ENCODE measurements at places on chromosomes 2 and 18. TPM values are rescaled to one million over a fixed set of nuclear protein-coding genes. Genes with fewer than 3 reads are reported as not detected.
A peak's percentile ranks its signal among the peaks of the same experiment; 100 is the strongest.

- no peak for DNase-seq
- H3K27ac ChIP-seq, result no peak overlapping the region
- peaks cover 6% of the 10 kb centered on the region for H3K4me1 ChIP-seq
- H3K27me3 ChIP-seq, result no peaks in the 10 kb centered on the region
Measured at GRCh38 chr2:168371273-168372019, 84.6 kb upstream of the CERS6 start.

DNA sequence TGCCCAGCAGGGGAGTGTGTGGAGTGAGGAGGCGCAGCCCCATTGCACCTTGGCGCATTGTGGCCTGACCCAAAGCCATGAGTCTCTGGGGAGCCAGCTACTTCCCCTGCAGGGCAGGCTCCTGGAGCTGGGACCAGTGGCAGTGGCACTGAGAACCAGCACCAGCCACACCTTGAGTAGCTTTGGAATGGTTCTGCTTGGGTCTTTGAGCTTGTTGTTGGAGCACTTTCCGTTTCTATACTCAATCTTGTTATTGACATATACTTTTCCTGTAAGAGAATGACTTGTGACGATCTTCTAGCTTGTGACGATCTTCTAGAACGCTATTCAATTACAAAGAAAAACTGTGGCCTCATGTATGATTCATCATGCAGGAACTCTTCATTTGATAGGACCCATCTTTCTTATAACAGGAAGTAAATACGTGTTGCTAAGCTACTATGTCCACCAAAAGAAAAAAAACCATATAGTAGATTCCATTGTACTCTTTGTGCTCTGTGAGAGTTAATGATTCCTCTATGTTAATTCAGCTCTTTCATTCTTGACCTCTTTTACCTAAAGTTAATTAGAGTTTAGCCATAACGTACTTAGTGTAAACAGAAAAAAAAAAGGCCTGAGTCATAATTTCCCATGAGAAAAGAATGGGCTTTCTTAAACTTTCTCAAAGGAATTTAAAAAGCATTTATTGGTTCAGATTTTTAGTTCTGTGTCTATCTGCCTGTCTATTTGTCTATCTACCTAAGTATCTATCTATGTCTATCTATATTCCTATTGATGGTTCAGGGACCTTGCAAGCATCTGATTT is 113.1 kb downstream of the GATA6 start:
- peak; percentile 10 for DNase-seq
- peaks cover 1% of the 10 kb centered on the region for H3K36me3 ChIP-seq
- H3K27me3 ChIP-seq, result no peaks in the 10 kb centered on the region
- H3K4me3 ChIP-seq, result peak overlapping the region; percentile 39
- no peaks in the 10 kb centered on the region for H3K4me1 ChIP-seq

GRCh38 chr2:86105969-86106945 is at the start of gene PTCD3:
Gene PTCD3, plus strand, starts transcription at chr2:86106235. Its CDS starts 13 bp downstream, at chr2:86106248.
- H3K4me3 ChIP-seq, result peak within 1 kb of the TSS; percentile 92
- peaks cover 71% of the 10 kb centered on the region for H3K4me1 ChIP-seq
- H3K27me3 ChIP-seq, result no peaks in the 10 kb centered on the region
- H3K36me3 ChIP-seq, result peaks cover 36% of the 10 kb centered on the region

The CFAP53 gene
- 0.97 TPM for total RNA-seq

The REG3G gene
- not detected for total RNA-seq

GRCh38 chr2:71060871-71061270 is 7.6 kb upstream of the NAGK start:
- H3K36me3 ChIP-seq, result no peaks in the 10 kb centered on the region
- no peak for DNase-seq
- H3K27me3 ChIP-seq, result peaks cover 8% of the 10 kb centered on the region
- H3K4me3 ChIP-seq, result no peak overlapping the region

DNA sequence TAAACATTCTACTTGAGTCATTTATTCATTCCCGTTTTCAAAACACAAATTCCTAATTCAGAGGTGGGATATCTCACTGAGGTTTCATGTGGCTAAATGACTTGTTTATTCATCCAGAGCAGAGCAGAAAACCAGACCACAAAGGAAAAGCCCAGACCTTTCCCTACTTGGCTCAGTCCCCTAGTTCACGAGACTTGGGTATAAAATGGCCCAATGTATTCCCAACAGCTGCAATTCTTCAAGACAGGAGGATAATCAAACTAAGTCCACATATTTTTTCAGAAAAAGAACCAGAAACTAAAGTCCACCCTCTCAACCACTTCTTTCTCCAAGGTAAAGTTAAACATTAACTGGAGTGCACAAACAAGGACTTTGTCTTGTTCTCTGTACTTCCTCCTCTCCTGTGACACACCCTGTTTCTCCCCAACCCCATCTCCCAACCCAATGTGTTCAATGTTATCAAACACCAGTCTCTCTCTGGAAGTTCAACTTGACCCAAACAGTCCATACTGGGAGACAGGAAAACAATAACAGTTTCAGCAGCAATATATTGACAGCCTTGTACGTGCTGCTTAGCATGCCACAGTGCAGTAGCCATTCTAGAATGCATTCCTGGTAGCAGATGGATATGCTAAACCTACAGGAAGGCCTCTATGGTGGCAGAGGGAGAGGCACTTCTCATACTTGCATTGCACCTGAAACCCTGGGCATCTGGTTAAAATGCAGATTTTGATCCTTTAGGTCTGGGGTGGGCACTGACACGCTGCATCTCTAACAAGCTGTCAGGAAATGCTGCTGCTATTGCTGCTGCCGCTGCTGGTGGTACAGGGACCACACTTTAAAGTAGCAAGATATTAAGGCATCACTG is 110.7 kb downstream of the INO80D start:
- H3K36me3 ChIP-seq, result no peaks in the 10 kb centered on the region
- no peak overlapping the region for H3K4me3 ChIP-seq
- H3K27ac ChIP-seq, result no peak overlapping the region
- H3K4me1 ChIP-seq, result no peaks in the 10 kb centered on the region
- no peak for DNase-seq

The CIDEA gene
- total RNA-seq, result not detected

DNA sequence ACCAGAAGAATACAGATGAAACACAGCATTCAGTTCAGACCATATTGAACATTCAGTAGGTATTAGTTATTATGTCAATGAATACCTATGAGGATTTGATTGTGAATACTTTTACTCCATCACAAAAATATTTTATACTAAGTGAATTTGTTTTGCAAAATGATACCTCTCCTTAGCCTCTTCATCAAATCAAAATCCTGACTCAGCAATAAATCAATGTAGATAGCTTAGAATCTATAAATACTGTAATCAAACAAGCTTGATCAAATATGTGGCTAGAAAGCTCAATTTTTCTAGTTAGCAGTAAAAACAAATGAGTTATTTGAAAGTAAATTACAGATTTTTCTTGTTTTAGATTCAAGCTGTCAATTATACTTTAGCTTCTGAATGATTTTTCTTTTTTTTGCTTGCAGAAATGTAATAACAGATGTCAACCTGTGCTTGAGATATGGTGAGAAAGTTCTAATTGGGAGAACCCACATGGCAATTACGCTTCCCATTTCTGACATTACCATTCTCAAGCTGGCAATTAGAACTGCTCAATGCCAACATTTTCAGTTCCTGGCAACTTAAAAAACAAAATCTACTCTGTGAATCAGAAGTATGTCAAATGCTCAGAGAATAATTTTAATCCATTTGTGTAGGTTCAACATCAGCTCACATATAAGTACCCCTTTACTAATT is 109.6 kb downstream of the PRELID3A start:
- no peaks in the 10 kb centered on the region for H3K4me1 ChIP-seq
- no peak overlapping the region for H3K27ac ChIP-seq
- H3K4me3 ChIP-seq, result no peak overlapping the region
- H3K27me3 ChIP-seq, result no peaks in the 10 kb centered on the region
- H3K36me3 ChIP-seq, result no peaks in the 10 kb centered on the region
- no peak for DNase-seq

GRCh38 chr2:108586631-108587030 is 52.4 kb downstream of the LIMS1 start:
- no peaks in the 10 kb centered on the region for H3K27me3 ChIP-seq
- peaks cover 53% of the 10 kb centered on the region for H3K4me1 ChIP-seq
- H3K27ac ChIP-seq, result no peak overlapping the region
- DNase-seq, result no peak
- no peaks in the 10 kb centered on the region for H3K36me3 ChIP-seq
- no peak overlapping the region for H3K4me3 ChIP-seq

DNA sequence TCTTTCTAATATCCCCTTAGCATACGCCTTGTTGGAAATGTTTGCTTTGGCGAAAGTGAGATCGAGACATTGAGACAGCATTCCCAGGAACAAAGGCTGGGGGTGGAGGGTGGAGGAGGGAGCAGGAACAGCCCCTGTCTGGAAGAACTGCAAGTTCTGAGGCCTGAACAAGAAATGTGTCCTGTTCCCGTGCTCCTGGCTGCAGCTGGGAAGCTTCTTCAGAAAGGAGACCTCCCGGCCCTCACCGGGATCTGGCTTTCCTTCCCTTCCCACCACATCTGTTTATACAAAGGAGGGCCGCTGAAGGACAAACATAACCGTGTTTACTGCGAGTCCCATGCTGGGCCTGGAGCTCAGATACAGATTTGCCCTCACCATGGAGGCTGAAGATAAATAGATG is 35.9 kb downstream of the AFF3 start:
- H3K27me3 ChIP-seq, result peaks cover 23% of the 10 kb centered on the region
- DNase-seq, result no peak
- H3K4me1 ChIP-seq, result peaks cover 6% of the 10 kb centered on the region
- no peak overlapping the region for H3K4me3 ChIP-seq
- no peak overlapping the region for H3K27ac ChIP-seq

DNA sequence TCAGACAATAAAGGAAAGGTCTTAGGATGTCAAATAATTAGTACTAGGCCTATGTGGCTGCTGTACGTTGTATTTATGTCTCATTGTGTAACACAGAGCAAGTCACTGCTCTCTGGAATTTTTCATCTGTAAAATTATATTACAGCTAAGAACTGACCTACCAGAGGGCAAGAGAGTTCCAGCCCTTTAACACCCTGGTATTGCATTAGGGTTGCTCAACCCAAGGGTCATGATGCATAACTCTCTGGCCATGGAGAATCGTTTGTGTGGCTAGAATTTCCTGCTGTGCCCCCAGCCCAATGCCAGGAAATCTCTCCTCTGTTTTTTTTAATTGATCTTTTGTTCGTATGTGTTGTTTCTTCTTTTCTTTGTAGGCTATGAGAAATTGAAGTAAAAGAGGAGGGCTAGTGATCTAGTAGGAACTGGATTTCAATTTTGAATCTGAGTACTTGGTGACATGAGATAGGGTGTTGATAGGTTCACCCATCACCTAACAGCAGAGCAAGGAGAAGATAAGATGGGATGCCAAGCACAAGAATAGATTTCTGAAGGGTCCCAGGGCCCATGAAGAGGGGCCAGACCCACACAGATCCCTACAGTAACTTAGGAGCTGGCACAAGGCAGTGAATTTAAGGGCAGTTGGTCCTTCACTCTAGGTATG is 571.2 kb upstream of the TNP1 start:
- no peak for DNase-seq
- no peaks in the 10 kb centered on the region for H3K36me3 ChIP-seq
- H3K27ac ChIP-seq, result no peak overlapping the region
- peaks cover 11% of the 10 kb centered on the region for H3K4me1 ChIP-seq
- no peaks in the 10 kb centered on the region for H3K27me3 ChIP-seq

The CASP10 gene
- 17.4 TPM for total RNA-seq

DNA sequence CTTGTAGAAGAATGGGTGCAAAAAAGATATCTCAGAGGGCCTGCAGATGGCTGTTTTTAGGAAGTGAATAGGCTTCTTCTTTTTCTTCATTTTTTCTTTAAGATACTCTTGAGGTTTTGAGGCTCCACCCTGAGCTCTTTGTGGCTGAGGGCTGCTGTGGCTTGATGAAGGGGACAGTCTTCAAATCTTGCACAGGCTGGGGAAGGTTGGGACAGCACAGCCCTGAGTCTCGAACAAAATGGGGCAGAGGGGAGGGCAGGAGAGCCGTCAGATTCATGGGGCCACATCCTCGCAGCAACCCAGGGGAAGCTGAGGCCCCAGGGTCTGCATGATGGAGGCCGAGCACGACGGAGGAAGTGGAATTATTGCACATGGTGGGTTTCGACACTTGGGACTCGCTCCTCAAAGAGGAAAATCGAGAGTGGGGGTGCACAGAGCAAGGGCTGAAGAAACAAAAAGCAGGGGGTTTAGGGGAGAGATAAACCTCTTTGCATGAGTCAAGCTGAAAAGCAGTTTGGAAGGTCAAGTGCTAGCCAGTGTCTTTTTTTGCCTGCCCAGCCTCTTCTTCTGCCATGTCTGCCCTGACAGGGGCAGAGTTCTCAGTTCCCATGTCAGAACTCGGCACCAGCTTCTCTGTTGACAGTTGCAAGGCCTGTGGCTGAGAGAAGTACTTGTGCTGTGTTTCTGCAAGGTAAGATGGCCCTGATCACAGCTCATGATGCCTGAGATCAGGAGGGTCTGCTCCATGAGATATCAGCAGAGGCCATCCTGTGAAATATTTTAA is 19.5 kb downstream of the INPP4A start:
- H3K27me3 ChIP-seq, result no peaks in the 10 kb centered on the region
- peaks cover 3% of the 10 kb centered on the region for H3K36me3 ChIP-seq
- no peak for DNase-seq
- H3K4me3 ChIP-seq, result peak overlapping the region; percentile 79
- H3K27ac ChIP-seq, result peak overlapping the region; percentile 66

DNA sequence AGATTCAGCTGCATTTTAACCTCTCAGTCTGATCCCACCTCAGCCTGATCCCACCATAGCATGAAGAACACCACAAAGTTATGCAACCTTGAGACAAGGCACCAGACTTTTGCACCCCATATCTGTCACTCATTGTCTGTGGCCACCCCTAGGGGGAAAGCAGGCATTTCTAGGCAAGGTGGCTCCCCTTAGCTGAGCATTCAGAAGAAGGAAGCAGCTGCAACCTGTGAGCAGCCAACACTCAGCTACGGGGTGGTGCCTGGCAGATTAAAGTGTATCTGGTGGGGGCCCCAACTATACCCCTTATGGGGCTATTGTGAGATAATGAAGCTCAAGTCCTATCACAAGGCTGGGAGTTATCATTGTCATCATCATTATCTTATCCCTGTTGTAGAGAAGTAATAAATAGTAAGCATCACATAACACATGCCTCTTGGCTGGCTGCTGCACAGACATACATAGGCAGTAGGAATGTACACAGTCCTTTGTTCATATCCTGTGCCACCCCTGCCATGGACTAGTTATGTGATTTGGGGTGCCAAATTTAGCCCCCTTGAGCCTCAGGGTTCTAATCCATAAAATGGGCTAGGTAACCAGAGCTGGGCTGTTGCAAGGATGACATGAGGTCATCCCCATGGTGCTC is 20.6 kb upstream of the TMEM163 start:
- no peaks in the 10 kb centered on the region for H3K36me3 ChIP-seq
- DNase-seq, result no peak
- H3K27ac ChIP-seq, result no peak overlapping the region
- H3K4me1 ChIP-seq, result no peaks in the 10 kb centered on the region
- H3K27me3 ChIP-seq, result peaks cover 12% of the 10 kb centered on the region

DNA sequence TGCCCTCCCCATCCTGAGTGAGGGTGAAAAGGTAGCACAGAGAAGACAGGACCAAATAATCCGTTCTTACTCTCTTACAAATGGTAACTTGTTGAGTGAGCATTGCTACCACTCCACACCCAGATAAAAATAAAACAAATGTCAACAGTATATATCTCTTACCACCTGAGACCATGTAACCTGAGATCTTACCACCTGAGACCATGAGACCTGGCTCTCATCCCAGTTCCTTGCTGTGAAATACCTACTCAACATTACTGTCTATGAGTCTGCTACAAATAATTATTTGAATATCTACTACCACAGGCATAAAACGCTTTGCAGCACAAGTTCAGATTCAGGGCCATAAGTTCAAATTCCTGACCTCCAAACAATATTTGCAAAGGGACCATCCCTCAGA is 234.7 kb downstream of the C1D start:
- H3K36me3 ChIP-seq, result no peaks in the 10 kb centered on the region
- DNase-seq, result no peak
- H3K4me3 ChIP-seq, result no peak overlapping the region
- no peaks in the 10 kb centered on the region for H3K27me3 ChIP-seq

GRCh38 chr2:42568401-42569115 is at the start of gene MTA3:
Gene MTA3, plus strand, starts transcription at chr2:42568632. Its CDS starts 114 bp downstream, at chr2:42568746.
- peaks cover 3% of the 10 kb centered on the region for H3K36me3 ChIP-seq
- H3K4me3 ChIP-seq, result peak within 1 kb of the TSS; percentile 97
- peak within 1 kb of the TSS; percentile 99 for H3K27ac ChIP-seq
- DNase-seq, result peak; percentile 81
